Stimulated activated CD4-positive, alpha-beta T cell treated with anti-CD3 and anti-CD28 coated beads, Interleukin-1b, Interleukin-23, amount 100 ng/mL, for 1 hour (primary cell): ENCODE measurements at places on chromosomes 6 and 20.
A peak's percentile ranks its signal among the peaks of the same experiment; 100 is the strongest.

GRCh38 chr6:45504947-45505346 lies 127.2 kb upstream of the SUPT3H start:
- DNase-seq, result no peak

GRCh38 chr6:96101564-96101963 lies 85.8 kb downstream of the FUT9 start:
- no peak for DNase-seq

- no peak for DNase-seq
These were observed 13.5 kb downstream of the REV3L start for GRCh38 chr6:111469543-111469942.

DNA sequence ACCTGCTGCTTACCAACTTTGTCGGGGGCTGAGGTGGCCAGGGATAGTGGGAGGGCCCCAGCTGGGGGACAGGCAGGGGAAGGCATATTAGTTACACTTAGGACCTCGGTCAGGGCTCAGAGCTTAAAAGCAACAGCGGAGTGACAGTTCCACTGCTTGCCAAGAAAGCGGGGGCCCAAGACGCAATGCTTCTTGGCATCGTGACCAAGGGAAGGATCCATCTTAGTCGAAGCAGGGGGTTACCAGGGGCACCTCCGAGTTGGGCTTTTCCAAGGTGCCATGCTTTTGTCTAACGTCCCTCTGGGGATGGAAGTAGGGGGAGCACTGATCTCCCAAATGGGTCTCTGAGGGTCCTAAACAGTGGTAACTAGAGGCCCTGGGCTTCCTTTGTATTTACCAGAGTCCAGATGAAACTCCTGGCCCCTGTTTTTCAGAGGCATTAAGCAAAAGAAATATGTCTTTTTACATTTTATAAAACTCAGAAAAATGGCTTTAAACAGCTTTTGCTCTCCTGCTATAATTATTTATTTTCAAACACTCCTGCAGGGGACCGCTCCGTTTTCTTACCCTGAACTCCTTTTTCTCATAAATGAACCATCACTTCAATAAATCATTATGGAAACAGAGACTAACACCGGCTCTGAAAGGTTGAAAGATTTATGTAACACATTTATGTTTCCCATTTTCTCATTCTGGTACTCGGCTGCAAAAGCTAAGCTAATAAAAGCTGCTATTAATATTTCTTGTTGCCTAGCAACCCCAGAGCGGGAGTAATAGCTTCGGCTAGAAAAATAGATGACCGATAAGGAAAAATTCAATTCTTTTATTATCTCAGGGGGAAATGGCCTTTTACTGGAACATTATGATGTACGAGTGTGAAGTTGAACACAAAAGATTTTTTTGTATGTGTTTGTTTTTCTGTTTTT lies 100.4 kb downstream of the TOX2 start:
- DNase-seq, result no peak

DNA sequence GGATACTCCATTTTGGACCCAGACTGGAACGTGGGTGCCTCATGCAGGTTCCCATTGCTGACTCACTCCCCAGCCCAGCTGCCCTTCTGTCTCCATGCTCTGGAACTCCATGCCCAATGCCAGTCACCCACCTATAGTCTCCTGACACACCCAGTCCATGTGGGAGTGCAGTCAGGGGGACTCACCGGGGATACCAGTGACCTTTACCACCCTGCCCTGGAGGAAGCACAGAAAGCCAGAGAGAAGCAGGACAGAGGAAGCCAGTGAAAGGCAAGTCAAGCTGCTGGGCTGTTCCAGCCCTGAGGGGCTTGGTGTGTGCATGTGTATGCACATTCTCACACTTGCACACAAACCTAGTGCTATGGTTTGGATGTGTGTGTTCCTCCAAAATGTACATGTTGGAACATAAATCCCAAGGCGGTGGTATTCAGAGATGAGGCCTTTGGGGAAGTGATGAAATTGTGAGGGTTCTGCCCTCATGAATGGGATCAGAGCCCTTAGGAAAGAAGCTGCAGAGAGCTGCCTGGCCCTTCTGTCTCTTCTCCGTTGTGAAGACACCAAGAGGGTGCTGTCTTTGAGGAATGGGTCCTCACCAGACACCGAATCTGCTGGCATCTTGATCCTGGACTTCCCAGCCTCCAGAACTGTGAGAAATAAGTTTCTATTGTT lies 121.4 kb upstream of the MAFB start:
- DNase-seq, result no peak

DNA sequence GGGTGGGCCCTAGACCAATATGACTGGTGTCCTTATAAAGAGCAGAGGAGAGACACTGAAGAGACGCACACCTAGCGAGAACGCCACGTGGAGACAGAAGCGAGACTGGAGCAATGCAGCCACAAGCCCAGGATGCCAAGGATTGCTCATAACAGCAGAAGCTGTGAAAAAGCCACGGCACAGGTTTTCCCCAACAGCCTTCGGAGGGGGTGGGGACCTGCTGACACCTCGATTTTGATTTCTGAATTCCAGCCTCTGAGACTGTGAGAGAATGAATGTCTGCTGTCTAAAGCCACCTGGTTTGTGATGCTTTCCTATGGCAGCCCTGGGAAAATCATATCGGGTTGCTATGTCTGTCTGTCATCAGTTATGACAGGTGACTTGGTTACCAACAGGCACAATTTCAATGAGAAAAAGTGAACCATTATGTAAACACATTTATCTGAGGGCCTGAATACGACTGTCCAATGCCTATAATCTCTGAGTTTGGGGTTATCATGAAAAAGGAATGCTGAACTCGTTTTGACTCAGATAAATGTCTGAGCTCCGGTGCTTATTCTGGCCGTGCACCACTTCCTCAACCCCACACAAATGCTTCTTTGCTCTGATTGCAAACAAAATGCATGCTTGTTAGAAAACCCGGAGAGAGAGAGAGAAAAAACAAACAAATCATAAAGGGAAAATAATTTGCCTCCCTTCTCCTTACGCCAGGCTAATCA lies 769.7 kb downstream of the PTPRT start:
- DNase-seq, result no peak

DNA sequence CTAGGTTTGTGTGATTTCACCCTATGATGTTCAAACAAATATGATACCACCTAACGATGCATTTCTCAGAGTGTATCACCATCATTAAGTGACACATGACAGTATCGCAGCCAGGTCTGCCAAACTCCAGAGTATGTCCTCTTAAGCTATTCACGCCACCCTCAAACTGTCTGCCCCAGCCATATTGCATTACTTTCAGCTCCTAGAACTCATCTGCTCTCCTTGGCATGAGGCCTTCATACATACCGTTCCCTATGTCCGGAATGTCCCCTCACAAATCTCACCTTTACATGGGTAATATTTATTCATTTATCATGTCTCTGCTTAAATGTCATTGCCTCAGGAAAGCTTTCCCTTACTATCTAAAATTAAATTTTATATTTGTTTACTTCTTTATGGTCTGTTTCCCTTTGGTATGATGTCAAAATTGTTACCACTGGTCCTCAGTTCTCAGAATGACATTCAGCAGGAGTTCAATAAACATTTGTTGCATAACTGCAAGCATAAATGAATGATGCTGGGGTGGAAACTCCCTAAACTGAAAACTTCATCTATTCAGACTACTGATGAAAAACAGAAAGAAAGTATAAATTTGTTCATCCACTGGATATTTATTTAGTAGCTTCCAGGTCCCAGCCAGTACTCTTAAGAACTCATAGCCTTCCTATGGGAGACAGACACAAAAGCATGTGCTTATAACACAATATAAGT lies 3.2 kb downstream of the SESN1 start:
- DNase-seq, result no peak

- DNase-seq, result no peak
These were observed 58.7 kb upstream of the RNF24 start for GRCh38 chr20:4073852-4074741.

GRCh38 chr20:25220810-25221591 lies 25.5 kb downstream of the ENTPD6 start:
- no peak for DNase-seq

DNA sequence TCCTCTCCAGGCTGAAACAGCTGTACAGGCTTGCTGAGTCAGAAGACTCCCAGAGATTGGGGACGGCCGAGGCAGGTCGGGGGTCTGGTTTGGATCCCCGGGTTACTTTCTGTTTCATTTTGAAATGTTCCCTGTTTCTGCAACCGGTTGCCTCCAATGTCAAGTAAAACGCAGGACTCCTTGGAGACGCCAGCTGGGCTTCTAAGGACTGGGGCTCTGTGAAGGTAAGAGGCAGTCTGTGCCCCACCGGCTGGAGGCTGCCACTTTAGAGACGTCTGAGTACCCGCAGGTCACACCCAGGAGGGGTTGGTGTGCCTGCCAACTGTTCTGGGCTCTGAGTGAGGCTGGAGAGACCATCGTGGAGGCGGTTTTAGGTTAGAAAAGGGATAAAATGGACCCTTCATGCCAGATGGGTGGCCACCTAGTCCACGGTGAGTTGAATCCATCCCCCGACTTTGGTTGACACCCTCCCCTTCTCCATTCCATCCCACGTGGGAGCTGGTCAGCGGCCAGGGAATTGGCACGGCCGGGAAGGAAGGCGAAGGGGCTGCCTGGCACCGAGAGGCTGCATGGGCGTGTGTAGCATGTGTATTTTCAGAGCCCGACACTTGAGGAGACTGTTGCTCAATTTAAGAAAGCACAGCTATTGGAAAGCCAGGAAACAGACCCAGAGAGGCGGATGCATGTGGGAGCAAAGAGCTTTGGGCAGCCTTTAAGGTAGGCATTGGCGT lies 240.9 kb downstream of the PHACTR1 start:
- DNase-seq, result peak; percentile 0

DNA sequence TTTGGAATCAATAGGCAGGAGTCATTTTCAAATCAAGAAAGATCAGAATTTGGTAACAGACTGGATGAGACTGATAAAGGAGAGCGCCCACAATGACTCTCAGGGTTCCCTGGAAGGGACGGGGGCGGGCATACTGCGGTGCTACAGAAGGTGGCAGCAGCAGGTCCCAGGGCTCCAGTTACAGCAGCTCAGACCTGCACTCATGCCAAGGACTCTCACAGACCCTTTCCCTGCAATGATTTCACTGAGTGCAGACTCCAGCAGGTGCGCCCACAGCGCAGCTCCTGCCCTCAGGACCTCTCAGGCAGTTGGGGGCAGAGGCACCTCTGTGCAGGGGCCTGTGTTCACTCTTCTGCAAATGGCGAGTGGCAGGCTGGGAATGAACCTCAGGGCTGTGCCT lies 359.8 kb downstream of the ZFAND3 start:
- no peak for DNase-seq

DNA sequence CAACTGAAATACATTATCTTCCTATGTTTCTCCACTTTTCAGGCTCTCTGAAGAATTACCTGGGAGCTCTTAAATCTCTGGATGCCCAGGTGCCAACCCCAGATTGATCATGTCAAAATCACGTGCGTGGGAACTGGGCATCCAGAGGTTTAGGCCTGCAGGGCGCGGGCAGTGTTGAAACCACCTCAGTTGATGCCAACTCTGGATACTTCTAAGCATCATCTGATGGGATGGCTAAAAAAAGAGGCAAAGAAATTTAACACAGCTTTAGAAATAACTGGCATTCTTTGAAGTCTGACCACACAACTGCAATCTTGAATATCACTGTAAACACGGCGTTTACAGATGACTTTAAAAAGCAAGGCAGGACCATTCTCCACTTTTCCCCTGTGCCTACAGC lies 41.9 kb downstream of the PTGIS start:
- DNase-seq, result no peak

- DNase-seq, result no peak
These were observed 884 bp upstream of the CUTA start for GRCh38 chr6:33418690-33419291.

DNA sequence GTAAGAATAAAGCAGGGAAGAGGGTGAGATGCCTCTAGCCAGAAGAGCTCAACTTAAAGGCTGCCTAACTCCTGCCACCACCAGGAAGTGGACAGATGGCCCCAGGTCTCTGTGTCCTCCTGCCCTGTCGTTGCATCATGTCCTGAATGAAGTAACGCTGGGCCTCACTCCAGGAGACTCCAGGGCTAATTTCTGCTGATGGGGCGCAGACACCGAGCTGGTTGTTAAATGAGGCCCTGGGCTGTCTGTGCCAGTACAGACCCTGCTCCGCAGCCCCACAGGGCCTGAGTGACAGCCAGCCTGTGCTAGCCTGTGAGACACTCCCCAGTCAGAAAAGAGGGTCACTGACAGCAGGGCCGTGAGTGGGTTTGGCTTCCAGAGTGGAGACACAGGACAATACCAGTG lies 6.5 kb downstream of the IP6K3 start:
- DNase-seq, result no peak

- no peak for DNase-seq
These were observed 2.3 kb downstream of the MANBAL start for GRCh38 chr20:37291724-37292126.

DNA sequence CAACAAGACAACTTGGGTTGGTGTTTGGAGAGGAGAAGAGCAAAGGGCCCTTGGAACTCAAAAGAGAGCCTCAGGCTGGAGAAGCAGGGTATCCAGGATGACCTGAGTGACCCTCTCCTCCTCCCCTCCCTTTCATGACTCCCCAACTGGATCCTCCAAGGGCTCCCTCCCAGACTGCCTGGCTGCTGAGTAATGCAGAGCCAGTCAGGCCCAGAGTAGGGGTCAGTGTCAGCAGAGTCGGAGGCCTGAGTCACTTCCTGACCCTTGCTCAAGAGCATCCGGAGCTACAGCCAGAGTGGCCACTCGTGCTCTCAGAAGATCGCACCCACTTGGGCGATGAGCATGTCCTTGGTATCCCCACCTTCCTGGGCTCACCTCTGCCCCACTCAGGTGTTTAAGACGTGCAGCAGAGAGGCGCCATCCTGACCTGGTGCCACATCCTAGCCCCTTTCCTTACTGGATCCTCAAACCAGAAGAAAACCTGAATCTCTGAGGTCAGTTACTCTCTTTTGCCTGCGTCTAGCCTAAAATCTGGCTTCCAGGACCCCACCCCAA lies 2.8 kb upstream of the MAPK13 start:
- no peak for DNase-seq

DNA sequence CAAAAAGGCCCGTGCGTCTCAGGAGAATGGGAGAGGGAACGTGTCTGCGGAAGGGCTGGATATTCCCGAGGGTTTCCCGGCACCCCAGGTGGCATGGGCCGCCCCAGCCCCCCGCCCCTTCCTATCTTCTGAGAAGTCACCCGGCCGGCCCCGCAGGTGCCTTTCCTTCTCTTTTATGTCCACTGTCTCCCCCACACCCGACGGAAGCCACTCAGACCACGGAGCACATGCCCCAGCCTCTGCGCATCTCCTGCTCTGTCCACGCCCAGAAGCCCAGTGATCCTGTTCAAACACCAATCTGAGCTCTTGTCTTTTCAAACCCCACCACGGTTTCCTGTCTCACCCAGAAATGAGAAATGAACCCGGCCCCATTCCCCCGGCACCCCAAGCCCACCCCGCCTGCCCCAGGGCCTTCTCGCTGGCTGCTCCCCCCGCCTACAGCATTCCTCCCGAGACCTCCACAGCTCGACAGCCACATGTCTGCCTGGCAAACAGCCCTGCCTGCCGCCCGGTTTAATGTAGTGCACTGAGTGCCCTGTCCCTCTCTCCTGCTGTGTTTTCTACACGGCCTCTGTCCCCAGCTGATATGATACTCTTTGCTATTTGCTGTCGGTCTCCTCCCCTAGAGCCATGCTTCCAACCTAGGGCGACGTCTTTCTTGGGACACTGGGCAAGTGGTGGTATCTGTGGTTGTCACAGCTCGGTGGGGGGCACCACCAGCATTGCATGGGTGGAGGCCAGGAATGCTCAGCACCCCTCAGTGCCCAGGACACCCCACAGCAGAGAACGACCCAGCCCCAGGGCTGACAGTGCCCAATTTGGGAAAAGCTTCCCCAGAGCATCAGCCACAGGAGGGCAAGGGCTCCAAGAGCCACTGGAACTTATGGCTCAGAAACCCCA lies 182.7 kb downstream of the TAF4 start:
- no peak for DNase-seq

- DNase-seq, result peak; percentile 56
These were observed 2.5 kb downstream of the IP6K3 start for GRCh38 chr6:33744001-33744848.

GRCh38 chr20:24798930-24799705 lies 150.0 kb upstream of the CST7 start:
- no peak for DNase-seq
